ENCODE measurements at places on chromosomes 5 and 9. TPM values are rescaled to one million over a fixed set of nuclear protein-coding genes. Genes with fewer than 3 reads are reported as not detected.
A peak's percentile ranks its signal among the peaks of the same experiment; 100 is the strongest.

INSL4 gene
- not detected for total RNA-seq

ANKRD20A1 gene
- 4.6 TPM for total RNA-seq

HBEGF gene
- 7.3 TPM for total RNA-seq

RORB gene
- total RNA-seq: 1.3 TPM

IFNA13 gene
- not detected for total RNA-seq

DNA sequence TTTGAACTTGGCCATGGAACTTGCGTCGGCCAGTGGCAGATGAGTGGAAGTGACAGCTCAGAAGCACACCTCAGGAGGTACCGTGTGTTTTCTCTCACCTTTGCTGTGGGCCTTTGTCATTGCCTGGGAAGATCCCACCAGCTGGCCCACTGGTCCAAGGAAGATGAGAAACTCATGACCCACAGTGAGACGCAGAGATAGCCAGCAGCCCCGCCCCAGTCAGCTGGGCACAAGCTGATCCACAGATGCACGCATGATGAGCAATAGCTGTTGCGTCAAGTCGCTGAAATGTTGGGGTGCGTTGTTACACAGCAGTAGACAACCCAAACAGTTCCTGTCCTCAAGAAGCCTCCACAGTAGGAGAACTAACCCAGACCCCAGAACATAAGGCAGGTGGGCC, 30.8 kb upstream of the UNC5A start:
- H3K4me1 ChIP-seq: no peaks in the 10 kb centered on the region
- no peak overlapping the region for H3K4me3 ChIP-seq
- H3K27me3 ChIP-seq: no peaks in the 10 kb centered on the region

- no peak for DNase-seq
- no peaks in the 10 kb centered on the region for H3K4me1 ChIP-seq
- no peak overlapping the region for H3K4me3 ChIP-seq
- no peaks in the 10 kb centered on the region for H3K36me3 ChIP-seq
- no peak overlapping the region for H3K27ac ChIP-seq
- no peaks in the 10 kb centered on the region for H3K27me3 ChIP-seq
Measured at GRCh38 chr5:90366948-90367347, 42.6 kb downstream of the CETN3 start.

DNA sequence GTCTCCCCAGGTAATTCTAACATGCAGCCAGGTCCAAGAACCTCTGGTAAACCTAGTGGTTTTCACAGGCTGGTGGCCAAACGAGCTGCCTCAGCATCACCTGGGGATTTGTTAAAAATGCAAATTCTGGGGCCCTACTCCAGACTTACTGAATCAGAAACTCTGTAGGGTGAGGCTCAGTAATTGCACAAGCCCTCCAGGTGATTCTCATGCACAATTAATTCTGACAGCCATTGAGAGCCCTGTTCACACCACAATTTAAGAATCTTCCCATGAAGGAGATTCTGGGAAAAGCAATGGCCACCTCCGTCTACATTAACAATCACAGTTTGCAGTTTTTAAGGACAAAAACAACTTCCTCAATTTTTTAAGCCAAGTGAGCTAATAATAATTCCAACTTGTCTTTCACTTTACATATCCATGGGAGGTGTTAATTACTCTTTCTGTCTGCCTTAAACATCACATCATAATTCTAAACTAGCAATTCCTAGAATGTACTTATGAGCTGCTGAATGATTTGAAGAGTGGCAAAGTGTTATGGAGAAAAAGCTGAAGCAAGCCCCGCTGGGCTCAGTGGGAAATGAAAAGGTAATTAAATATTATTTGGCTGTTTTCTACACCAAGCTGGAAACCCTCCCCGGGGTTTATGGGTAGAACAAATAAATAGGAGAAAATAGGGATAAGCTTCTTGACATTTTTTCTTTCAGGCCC, 70.0 kb downstream of the GLDC start:
- no peak overlapping the region for H3K27ac ChIP-seq
- no peak overlapping the region for H3K4me3 ChIP-seq
- no peak for DNase-seq
- no peaks in the 10 kb centered on the region for H3K36me3 ChIP-seq
- no peaks in the 10 kb centered on the region for H3K4me1 ChIP-seq

DNA sequence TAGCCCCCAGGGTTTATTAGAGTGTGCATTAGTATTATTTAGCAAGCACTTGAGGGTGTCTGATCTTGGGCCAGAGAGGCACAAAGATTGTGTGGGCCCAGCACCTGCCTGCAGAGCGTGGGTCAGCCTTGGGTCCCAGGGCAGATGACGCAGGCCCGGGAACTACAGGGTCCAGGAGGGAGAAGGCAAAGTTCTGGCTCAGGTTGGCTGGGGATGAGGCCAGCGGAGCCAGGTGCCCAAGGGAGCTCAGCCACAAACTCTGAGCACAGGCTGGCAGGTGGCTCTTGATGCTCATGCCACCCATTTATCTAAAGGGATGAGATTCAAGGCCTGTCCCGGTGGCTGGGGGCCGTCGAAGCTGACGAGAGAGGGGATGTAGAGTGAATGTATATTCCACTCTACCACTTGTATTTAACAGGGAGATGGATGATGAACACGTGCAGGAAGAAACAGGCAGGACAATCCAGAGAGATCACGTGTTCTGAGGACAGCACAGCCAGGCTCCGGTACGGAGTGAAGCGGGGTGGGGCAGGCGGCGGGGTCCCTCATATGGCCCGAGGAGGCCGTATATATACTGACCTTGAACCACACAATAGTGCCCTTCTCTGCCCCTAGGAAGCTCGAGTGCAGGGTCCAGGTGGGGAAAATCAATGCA, 818 bp upstream of the OBP2A start:
- no peaks in the 10 kb centered on the region for H3K27me3 ChIP-seq
- H3K27ac ChIP-seq: no peak overlapping the region
- DNase-seq: no peak

- no peak for DNase-seq
- no peak overlapping the region for H3K27ac ChIP-seq
- H3K36me3 ChIP-seq: no peaks in the 10 kb centered on the region
- H3K4me1 ChIP-seq: no peaks in the 10 kb centered on the region
- H3K4me3 ChIP-seq: no peak overlapping the region
- no peaks in the 10 kb centered on the region for H3K27me3 ChIP-seq
Measured at GRCh38 chr5:3889412-3890142, 293.9 kb downstream of the IRX1 start.

DNA sequence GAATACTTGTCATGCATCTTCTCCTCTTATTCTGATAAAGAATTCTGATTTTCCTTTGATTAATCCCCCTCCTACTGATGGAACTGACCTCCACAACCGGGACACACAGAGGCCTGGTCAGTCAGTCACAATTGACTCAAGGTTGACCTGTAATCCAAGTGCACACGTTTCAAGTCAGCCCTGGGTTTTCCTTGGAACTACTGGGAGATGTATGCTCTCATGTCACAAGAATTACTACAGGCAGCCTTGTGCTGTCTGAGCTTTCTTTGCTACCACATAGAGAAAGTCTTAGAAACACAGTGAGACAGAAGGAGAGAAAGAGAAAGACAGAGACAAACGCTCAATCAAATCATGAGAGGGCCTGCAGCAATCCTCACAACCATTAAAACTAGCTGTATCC, 345.8 kb downstream of the PDE4D start:
- H3K27ac ChIP-seq: no peak overlapping the region
- no peak overlapping the region for H3K4me3 ChIP-seq
- no peak for DNase-seq
- no peaks in the 10 kb centered on the region for H3K27me3 ChIP-seq

DNA sequence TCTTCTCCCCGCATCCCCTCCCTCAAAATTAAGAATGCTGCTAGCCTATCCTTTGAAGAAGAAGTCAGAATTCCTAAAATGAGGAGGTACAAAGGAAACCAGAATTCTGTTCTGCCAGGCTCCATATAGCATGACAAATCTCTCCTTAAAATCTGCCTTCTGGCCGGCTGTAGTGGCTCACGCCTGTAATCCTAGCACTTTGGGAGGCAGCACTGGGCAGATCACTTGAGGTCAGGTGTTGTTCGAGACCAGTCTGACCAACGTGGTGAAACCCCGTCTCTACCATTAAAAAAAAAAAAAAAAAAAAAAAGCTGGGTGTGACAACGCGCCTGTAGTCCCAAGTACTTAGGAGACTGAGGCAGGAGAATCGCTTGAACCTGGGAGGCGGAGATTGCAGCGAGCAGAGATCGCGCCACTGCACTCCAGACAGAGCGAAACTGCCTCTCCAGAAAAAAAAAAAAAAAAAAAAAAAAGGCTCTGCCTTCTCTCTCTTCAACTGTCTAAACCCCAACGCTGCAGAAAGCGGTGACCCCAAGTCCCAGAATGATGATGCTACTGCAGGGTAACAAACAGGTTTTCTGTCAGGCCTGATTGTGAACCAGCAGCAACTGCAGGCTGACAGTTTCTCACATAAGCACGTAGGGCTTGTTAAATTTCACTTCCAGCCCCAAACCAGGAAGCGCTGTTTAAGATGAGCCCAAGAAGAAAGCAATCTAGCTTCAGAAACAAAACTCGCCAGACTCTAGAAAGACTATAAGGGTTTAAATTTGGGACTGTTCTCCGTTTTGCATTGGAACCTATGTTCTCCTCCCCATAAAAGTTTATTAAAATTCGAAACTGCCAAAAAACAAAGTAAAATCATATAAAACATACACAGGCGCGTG, 963 bp upstream of the CAST start:
- H3K27ac ChIP-seq: peak overlapping the region; percentile 97
- peak overlapping the region; percentile 92 for H3K4me3 ChIP-seq
- no peaks in the 10 kb centered on the region for H3K36me3 ChIP-seq
- H3K4me1 ChIP-seq: peaks cover 28% of the 10 kb centered on the region
- H3K27me3 ChIP-seq: no peaks in the 10 kb centered on the region

DNA sequence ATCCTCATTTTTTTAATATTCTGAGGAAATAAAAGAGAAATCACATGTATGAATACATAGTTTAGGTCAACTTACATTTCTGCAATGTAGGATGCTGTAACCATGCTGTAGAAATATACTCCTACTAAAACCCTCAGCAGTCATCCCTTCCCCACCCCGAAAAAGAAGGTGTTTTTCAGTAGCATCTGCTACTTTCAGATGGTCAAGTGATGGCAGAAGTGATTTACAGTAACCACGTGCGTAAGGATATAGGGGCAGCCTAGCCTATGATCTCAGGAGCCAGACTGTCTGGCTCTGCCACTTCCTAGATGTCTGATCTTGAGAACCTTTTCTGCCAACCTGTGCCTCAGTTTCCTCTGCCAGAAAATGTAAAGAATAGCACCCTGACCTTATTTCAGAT, 26.0 kb upstream of the SYK start:
- no peak for DNase-seq
- no peaks in the 10 kb centered on the region for H3K27me3 ChIP-seq
- no peaks in the 10 kb centered on the region for H3K4me1 ChIP-seq
- no peak overlapping the region for H3K4me3 ChIP-seq
- no peak overlapping the region for H3K27ac ChIP-seq

DNA sequence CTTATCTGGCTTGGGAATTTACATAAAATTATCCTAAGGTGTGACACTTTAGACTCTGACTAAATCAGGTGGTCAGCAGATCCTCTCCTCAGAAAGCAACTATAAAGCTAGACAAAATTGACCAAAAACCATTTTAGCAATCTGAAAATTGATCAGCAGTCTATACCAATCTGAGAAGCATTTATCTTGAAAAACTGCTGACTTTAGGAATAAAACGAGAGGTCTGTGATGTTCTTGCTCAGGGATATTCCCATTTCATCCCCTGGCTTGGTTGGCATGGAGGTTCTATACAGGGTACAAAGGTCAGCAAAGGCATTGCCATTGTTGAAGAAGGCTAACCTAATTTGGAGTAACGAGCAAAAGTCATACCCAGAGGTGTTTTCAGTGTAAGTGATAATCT, 11.7 kb downstream of the SPINK5 start:
- DNase-seq: no peak
- no peak overlapping the region for H3K27ac ChIP-seq
- H3K4me3 ChIP-seq: no peak overlapping the region
- no peaks in the 10 kb centered on the region for H3K27me3 ChIP-seq

DNA sequence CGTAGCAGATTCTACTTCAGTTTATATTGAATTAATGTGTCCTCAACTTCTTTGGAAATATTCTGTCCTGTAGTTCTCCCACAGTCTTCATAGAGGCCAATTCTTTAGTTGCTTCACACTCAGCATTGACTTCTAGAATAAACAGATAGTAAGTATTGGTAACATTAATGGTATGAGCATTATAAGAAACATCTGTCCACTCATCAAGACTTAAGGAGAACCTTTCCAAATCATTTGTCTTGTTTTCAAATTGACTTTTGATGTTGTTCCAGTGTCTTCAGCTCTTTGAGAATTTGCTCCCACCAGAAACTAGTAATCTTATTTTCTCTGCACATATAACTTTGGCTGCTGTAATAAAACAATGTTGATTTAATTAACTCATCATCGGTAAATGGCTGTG, 18.3 kb downstream of the RANBP17 start:
- DNase-seq: no peak
- peaks cover 4% of the 10 kb centered on the region for H3K4me1 ChIP-seq
- no peaks in the 10 kb centered on the region for H3K36me3 ChIP-seq
- no peaks in the 10 kb centered on the region for H3K27me3 ChIP-seq
- H3K27ac ChIP-seq: no peak overlapping the region
- no peak overlapping the region for H3K4me3 ChIP-seq

- no peaks in the 10 kb centered on the region for H3K36me3 ChIP-seq
- H3K4me3 ChIP-seq: no peak overlapping the region
- H3K4me1 ChIP-seq: no peaks in the 10 kb centered on the region
Measured at GRCh38 chr5:151144922-151145321, 12.7 kb downstream of the ANXA6 start.

DNA sequence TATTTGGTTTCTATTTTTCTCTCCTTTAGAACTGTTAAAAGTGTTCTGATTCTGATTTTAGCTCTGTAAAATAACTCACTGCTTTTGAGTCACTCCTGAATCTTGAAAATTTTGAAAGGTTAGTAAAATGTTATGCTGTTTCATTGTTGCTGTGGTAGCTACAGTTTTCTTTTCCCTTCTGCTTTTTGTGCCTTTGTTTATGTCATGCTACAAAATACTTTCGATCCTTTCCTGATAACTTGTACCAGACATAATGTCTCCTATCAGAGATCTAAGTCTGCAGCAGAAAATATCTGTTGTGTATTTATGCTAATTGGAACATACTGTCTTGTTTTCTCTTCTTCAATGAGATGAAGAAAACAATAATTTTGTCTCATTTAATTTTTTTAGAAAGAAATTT, 26.9 kb upstream of the CEP120 start:
- no peak overlapping the region for H3K27ac ChIP-seq
- H3K4me3 ChIP-seq: no peak overlapping the region
- no peaks in the 10 kb centered on the region for H3K4me1 ChIP-seq
- H3K27me3 ChIP-seq: no peaks in the 10 kb centered on the region

DNA sequence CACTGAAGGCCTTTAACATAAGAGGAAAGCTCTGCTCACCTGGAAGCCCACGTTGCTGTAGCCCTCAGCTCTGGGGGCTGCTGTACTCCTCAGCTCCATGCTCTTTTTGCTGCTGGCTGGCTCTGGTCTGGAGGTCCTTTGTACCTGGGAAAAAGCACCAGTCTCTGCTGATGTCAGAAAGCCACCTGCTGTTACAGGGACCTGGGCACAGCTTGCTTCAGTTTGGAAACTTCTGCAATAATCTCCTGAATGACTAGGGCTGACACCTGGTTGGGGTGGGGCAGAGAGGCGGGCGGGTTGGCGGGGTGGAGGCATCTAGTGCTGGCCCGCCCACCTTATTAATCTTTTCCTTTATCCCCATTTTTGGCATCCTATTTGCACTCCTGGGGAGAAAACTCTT, at the start of gene SLC28A3:
Gene SLC28A3, minus strand, starts transcription at position 224 of the 400 bp plus-strand sequence. Its CDS starts 125 bp downstream, at position 99.
- peak within 1 kb of the TSS; percentile 77 for H3K27ac ChIP-seq
- no peaks in the 10 kb centered on the region for H3K36me3 ChIP-seq
- H3K27me3 ChIP-seq: no peaks in the 10 kb centered on the region
- DNase-seq: peak; percentile 55

- peaks cover 52% of the 10 kb centered on the region for H3K4me1 ChIP-seq
- H3K27ac ChIP-seq: no peak overlapping the region
- H3K36me3 ChIP-seq: no peaks in the 10 kb centered on the region
- no peak overlapping the region for H3K4me3 ChIP-seq
- no peak for DNase-seq
- no peaks in the 10 kb centered on the region for H3K27me3 ChIP-seq
Measured at GRCh38 chr5:10328323-10328722, 20.6 kb upstream of the CMBL start.
